ENCODE measurements at places on chromosomes 6 and 20.

DNA sequence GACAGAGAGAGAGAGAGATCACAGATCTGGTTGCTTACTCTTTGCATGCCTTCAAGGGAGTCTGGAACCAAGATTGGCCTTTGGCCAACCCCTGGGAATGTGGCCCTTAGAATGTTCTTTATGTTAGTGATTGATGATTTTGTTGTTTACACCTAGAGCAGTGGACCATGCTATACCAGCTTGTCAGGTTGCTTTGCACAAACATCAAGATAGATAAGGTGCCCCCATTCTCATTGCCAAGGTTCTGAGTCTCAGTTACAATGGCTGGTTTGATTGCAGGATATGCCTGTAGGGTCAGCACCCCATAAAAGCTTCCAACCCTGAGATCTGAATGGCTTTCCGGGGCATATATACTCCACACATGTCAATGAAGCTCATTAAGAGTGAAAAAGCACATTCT lies 53.5 kb upstream of the SLC2A12 start:
- no peak for DNase-seq

DNA sequence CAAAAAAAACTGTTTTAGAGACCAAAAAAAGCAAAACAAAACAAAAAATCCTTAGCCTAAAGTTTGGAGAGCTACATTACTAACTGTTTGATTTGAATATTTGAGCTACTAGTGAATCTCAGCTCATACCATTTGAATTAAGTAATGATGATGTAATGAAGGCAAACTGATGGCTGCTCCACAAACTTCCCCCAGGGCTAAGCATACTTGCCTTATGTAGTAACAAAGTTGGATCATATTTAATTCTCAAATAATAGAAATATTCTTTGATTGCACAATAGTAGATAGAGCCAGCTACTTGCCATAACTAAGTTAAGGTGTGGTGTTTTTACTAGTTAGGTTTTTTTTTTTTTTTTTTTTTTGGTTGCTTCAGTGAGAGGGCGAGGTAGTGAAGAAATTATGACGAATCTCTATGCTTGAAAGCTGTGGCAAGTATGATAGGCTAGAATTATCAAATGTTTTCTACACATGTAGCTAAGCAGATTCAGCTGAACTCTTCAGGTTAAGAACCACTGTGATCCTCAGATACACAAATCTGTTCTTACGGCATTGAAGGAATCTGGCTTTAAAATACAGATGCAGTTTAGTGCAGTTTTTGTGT lies 2.9 kb downstream of the RAB32 start:
- peak; percentile 78 for DNase-seq

- DNase-seq, result no peak
These were observed 143.2 kb downstream of the PTCHD4 start for GRCh38 chr6:47967843-47968242.

GRCh38 chr20:60219984-60220562 lies 261.9 kb downstream of the CDH26 start:
- no peak for DNase-seq

DNA sequence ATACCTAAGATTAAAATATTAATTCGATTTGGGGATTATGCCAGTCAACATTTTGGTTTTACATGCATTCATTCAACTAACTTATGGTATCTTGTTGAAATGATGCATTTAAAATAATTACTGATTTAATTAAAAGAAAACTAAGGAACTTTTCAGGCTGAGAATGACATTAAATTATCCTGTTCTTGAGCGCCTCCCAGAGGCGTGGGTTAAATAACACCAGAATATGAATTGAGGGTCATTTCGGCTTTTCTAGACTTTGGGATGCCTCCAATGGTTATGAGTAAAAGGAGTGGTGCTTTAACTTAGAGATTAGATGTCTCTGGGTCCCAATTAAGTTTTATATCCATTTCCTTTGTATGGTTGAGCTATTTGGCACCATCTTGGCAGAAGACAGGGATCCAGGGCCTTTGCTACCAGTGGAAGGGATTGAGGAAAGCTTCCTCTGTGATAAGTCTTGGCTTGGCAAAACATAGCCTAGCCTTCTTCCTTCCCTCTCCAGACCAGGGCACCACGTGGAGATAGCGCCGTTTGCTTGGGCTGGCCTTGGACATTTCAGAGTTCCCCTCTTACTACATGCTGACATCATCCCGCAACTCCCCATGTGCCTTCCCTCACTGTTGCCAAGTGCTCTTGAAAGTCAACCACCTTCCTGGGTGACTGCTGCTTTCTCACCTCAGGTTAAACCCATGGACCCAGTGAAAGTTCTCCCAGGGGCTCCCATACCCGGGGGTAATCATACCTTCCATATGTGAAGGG lies 28.7 kb downstream of the GNAS start:
- no peak for DNase-seq

DNA sequence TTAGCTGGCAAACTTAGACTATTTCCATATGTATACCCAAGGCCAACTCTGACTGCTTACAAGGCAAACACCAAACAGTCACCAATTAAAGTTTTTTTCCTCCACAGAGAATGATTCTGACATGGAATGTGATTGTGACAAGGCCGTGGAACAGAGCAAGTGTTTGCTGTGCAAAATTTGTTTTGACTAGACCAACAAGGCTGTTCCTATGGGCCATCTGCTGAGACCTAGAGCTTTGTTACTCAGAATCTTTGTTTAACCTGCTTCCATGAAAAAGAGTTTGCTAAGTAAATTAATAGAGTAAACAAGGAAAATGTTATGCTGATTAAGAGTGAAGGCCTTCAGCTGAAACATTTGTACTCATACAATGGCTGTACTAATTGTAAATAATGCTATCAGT lies 51.6 kb upstream of the IMPG1 start:
- DNase-seq, result no peak

GRCh38 chr6:28865401-28866204 lies 58.2 kb downstream of the TRIM27 start:
- DNase-seq, result peak; percentile 56

DNA sequence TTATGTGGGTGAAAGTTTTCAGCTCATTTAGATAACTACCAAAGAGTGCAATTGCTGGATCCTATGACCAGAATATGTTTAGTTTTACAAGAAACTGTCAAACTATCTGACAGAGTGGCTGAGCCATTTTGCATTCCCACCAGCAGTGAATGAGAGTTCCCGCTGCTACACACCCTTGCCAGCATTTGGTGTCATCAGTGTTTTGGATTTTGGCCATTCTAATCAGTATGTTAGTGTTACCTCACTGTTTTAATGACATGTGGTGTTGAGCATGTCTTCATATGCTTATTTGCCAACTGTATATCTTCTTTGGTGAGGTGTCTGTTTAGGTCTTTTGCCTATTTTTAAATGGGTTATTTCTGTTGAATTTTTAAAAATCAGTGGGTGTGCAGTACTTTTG lies 120.9 kb downstream of the CFAP61 start:
- no peak for DNase-seq

- no peak for DNase-seq
These were observed 31.6 kb downstream of the DLL1 start for GRCh38 chr6:170259278-170259677.

DNA sequence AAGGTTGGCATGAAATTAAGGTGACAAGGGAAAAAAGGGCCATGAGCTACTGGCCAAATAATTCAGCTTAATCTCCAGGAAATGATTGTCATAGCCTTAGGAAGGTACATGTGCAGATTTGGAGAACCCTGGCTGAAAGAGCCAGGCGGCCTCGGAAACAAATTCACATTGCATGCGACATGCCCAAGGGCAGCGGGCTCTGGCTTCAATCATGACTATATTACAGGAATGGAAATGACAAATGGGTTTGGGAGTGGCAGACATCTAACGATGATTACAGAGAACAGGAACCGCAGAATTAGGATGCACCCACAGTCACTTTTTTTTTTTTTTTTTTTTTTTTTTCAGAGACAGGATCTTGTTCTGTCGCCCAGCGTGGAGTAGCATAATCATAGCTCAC lies 112.4 kb upstream of the SALL4 start:
- DNase-seq, result no peak

DNA sequence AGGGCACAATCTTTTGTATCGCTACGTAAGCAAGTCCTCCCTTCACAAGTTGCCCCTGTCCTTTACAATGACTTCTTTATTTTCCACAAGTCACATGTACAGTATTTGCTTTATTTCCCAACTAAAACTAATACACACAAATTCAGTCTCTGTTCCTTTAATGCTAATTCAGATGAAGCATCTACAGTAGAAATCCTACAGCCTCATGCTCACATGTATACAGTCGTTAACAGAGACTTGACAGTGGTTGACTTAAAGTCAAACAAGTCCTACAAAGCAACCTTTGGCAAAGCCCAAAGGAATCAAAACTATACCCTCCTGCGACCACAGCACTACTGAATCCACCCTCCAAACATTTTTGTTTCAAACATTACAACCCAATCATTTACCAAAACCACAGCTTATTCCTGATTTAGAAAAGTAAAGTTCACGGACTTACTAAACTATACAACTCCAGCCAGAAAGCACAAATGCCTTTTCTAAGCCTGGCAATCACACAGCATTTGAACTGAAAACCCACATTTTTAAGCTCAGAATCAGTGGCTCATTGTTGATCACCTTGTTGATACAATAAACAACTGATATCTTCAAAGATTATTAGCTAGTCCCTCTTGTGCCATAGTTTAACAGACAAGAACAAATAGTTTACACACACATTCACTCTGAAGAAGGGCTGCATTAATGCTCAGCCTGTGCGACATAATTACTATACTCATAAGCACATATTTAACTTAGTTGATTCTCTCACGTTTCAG lies 70.9 kb upstream of the NHSL1 start:
- DNase-seq, result no peak

DNA sequence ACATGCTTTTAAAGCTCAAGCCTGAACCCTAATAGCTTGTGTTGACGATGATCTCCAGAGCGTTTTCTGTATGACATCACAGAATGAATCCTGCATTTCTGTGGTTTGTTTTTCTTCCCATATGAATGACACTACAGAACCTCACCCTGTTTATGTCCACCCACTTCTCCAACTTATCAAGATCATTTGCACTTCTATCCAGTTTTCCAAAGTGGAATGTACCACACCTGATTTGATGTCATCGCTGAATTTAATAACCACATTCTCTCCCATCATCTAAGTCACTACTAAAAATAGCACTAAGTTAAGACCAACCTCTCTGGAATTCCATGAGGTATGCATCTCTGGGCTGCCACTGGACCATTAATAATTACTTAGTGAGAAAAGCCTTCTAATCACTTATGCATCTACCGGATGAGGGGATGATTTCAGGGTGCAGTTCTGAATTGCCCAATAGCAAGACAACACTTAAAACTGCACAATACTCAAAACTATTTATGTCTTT lies 33.3 kb upstream of the CITED2 start:
- no peak for DNase-seq

GRCh38 chr6:7195339-7196018 lies 87.7 kb downstream of the RREB1 start:
- no peak for DNase-seq

DNA sequence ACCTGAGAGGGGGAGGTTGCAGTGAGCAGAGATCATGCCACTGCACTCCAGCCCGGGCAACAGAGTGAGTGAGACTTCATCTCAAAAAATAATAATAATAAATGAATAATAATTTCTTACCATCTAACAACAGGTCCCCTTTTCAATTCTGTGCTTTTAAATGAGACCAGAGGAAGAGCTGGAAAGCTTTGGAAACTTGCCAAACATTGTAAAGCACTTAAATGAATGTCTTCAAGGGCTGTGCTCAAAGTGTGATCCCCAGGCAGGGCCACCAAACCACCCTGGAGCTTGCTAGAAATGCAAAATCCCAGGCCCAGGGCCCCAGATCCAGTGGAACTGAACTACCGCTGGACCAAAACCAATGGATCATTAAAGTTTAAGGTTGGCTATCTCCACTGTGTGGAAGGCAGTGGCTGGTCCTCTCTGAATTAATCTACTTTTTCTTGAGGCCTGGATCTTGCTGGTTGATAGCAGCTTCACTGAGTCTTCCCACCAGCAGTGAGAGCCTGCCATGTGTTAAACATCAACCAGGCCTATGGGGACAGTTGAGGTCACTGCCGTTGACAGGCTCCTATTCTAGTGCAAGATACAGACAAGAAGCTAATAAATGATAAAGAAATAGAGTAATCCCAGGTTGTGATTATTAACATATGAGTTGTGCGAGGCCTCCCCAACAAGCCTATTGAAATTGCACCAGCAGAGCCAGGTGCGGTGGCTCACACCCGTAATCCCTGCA lies 23.7 kb upstream of the TFAP2C start:
- peak; percentile 17 for DNase-seq

DNA sequence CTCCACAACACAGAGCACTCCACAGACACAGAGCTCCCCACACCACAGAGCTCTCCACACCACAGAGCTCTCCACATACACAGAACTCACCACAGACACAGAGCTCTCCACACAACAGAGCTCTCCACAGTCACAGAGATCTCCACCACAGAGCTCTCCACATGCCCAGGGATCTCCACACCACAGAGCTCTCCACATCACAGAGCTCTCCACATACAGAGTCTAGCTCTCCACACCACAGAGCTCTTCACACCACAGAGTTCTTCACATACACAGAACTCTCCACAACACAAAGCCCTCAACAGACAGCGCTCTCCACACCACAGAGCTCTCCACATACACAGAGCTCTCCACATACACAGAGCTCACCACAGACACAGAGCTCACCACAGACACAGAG lies 55.3 kb downstream of the ERMARD start:
- no peak for DNase-seq

DNA sequence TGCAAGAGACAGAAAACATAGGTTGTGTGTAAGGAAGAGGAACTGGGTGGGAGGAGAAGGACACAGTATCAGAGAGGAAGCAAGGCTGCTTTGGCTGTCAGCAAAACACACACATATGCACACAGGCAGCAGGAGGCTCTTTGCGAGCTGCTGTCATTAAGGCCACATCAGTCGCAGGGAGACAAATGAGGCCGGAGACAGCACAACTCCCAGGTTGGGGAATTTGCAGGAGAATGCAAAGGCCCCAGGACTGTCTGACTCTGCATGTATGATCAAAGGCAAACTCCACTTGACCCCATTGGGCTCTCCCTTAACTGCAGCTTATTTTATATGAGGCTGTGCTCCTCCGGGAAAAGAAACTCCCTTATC lies 35.3 kb downstream of the METTL24 start:
- no peak for DNase-seq

- DNase-seq, result no peak
These were observed 56.4 kb upstream of the NKX2-4 start for GRCh38 chr20:21453690-21454089.

DNA sequence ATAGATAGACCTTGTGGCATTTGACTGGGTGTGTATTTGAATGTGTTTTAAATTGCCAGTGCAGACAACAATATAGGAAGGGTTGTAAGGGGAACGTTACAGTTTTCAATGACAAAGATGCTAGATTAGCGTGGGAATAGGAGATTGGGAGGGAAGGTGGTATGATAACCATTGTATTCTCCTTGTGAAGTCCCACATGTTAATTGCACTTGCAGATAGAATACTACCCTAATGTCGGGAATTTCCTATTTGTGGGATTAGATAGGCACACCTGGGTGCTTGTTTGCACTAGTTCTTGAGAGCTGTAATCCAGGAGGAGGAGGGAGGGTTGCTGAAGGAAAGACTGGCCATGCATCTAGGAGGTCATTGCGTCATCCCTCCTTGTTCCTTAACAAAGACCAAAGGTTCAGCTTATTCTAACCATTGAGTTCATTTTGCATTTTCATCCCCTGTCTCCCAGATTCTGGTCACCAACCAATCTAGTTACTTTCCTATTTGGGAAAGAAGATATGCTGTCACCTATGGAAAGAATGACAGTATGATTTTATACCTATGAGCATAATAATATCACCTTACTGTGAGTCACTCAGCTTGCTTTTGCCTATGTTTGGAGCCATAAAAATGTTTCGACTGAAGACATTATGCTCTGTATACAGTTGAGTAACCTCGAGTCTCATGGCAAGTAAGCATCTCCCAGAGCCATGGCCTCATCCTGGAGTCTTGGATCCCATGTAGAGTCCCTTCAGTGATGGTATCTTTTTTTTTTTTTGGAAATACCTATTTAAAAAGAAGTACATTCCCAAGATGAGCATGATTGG lies 201.5 kb downstream of the DTNBP1 start:
- no peak for DNase-seq

All from tongue (tissue), 3 donors.